ENCODE measurements at places on chromosomes 3 and 15. TPM values are rescaled to one million over a fixed set of nuclear protein-coding genes. Genes with fewer than 3 reads are reported as not detected.
A peak's percentile ranks its signal among the peaks of the same experiment; 100 is the strongest.

GRCh38 chr3:14846226-14846880 is 27.6 kb downstream of the FGD5 start:
- no peak for DNase-seq

- DNase-seq: peak; percentile 72
Measured at GRCh38 chr15:60835974-60836373, 357.0 kb upstream of the ICE2 start.

GRCh38 chr3:131806736-131807135 is 228.1 kb downstream of the CPNE4 start:
- no peak for DNase-seq

DNA sequence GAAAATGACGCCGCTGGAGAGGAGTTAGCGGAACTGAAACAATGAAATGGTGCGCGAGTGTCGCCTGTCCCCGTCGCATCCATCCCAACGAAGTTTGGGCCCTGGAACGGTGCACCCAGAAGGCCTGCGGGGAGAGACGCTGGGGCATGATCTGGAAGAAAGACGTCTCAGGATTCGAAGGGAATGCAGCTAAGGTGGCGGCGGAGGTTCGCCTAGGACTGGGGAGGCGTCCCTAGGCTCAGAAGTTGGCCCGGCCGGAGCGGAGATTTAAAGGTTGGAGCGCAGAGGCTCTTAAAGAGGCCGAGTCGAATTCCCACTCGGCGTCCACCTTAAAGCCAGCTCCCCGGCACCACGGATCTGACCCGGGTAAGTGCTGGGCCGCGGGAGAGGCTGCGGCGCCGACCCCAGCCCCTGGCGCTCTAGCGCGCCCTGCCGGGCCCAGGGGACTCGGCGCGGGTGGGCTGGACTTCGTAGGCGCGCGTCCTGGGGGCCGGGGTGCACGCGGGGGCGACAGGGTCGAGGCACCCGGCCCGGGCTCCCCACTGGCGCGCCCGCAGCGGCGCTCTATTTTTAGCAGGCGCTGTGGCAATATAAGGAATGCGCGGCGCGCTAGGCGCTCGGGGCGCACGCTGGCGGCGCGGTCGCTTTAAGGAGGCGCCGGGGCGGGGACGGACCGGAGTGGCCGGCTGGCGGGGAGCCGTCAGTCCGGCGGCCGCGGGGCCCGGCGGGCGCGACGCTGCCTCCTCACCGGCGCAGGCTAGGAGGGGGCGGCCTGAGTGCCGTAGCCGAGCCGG is at the start of gene MRAS:
Gene MRAS, plus strand, starts transcription at position 620 of the 794 bp plus-strand sequence. CDS start 24,305 bp downstream, outside the sequence.
- peak; percentile 73 for DNase-seq

Gene GDPGP1
- 4.7 TPM for total RNA-seq

All from LHCN-M2 (cell line).